Stimulated activated CD8-positive, alpha-beta memory T cell treated with anti-CD3 and anti-CD28 coated beads, Interleukin-4, amount 100 ng/mL, for 1 hour (primary cell): ENCODE measurements at places on chromosomes 6 and 20.

- DNase-seq: no peak
Measured at GRCh38 chr20:39853636-39854035, 835.4 kb downstream of the MAFB start.

DNA sequence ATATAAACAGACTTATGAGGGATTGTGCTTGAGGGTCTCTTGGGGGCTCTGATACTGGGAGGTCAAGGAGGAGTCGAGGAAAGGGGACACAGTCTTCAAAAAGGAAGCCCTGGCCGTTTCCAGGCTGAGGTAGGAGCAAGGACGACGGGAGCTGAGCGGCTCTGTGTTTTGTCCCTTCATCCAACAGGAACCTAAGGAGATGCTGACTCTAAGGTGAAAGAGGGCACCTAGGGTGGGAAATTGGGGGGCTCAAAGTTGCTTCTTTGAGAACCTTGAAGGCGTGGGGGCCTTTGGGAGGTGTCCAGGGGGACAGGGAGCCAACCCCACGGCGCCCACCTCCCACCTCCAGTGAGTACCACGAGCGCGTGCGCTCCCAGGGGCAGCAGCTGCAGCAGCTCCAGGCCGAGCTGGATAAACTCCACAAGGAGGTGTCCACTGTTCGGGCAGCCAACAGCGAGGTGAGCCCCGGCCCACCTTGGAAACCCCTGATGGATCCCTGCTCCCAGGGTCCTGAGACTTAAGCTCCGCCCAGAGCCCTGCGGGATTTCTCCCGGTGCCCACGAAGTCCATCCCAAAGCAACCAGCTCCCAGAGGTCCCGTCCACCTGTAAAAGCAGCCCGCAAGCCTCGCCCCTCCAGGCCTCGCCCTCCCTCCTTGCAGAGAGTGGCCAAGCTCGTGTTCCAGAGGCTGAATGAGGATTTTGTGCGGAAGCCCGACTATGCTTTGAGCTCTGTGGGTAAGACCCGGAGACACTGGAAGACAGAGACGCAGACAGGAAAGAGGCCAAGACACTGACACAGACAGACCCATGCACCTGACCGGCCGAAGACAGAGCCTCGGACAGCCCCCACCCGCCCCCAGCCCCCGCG, 2.9 kb downstream of the SPAG4 start:
- no peak for DNase-seq

DNA sequence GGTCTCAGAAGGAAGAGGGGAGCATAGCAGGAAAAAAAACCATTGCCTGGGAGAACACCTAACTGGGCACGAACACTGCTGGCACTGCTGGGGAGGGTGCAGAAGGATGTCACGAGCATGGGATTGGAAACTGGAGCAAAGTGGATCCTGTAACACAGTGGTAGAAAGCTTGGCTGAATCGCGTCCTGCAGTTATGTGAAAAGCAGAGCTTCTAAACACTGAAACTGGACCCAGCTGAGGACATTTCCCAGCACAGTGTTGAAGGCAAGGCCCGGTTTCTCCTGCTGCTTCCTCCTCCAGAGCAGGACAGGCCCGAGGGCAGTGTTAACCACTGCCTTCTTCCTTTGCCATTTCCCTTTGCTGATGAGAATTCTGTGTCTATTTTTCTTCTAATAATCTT, 6.7 kb downstream of the APMAP start:
- DNase-seq: no peak

GRCh38 chr6:105135056-105135455, 44.8 kb downstream of the POPDC3 start:
- DNase-seq: no peak

DNA sequence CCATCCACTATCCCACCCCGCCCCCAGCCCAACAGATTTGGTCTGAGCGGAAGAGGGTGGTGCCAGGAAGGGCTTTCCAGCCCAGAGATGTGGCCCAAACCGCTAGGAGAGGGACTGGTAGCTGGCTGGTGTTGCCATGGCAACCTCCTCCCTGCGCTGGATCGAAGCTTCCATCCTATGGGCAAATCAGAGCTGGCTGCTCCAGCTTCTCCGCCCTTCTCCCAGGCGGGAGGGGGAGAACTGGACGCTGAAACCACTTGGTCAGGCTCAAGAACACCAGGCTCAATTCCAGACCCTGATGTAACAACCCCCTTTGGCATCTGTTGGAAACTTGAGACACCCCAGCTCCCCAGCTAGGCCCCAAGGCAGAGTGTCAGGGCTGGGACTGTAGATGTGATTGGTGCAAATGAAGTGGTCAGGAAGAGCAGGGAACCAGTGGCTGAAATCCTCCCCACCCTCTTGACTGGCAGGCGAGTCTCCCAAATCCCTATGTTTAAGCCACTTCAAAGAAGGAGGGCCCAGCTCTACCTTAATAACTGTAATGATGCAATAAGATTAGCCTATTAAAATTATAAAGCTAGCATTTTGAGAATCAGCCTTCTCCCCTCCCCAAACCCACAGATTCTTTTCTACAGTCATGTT, 4.2 kb downstream of the RIMS4 start:
- no peak for DNase-seq

DNA sequence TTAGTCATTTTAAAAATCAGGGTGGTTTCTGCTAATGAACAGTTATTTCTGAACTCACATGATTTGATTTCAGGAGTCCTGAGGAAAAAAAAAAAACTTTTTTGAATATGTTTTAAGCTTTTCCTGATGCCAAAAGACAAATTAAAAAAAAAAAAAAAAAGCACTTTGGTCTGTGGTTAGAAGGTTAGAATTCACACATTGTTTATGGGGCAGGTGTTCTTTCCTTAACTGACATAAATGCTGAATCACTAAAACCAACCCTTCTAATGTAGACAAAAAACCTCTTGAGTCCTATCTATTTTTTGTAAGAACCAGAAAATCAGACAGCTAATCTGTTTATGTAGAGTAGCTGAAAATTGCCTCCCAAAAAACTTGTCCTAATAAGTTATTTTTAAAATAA, 20.4 kb downstream of the THEMIS start:
- DNase-seq: no peak

- DNase-seq: no peak
Measured at GRCh38 chr6:157220485-157220884, 102.8 kb downstream of the TMEM242 start.

- DNase-seq: no peak
Measured at GRCh38 chr6:110355727-110356126, 2.4 kb downstream of the METTL24 start.

GRCh38 chr6:130615816-130616215, 211.4 kb upstream of the SMLR1 start:
- no peak for DNase-seq
